ENCODE measurements at places on chromosomes 5 and 9. TPM values are rescaled to one million over a fixed set of nuclear protein-coding genes. Genes with fewer than 3 reads are reported as not detected.

DNA sequence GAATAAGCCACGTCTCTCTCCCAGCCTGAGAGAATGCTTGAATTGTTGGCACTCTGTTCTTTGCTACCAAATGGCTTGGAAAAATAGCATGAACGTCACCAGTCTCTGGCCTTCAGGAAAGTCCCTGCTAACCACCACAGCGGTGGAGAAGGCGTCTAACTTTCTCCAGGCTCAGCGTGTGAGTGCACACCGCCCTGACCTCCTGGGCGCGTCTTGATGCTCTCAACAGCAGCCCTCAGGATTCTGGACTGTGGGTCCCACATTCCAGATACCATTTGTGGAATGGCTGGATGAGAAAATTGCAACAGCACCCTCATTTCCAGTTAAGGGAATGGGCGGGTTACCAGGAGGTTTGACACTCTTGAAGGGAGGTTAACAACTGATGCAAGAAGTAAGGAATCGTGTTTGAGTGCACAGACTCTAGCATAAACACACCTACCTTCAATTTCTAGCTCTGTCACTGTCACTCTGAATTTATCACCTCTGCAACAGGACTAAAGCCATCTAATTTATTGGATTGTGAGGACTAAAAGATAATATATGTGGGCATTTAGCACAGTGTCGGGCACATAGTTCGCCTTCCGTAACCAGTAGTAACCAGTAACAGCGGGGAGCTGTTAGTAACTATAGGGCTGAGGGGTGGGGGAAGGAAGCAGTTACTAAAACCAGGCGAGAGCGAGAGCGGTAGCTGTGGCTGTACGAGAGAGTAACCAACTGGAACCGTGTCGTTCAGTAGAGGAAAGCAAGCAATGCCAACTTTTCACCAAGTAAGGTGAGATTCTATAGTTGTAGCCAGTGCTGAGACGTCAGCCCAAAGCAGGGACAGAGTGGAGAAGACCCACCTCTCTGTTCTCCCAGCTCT is 807 bp upstream of the PLGRKT start:
- DNase-seq, result no peak

GRCh38 chr5:126503602-126504104 is 80.4 kb downstream of the GRAMD2B start:
- DNase-seq, result no peak

GRCh38 chr9:129368444-129368978 is 190.4 kb upstream of the IER5L start:
- no peak for DNase-seq

DNA sequence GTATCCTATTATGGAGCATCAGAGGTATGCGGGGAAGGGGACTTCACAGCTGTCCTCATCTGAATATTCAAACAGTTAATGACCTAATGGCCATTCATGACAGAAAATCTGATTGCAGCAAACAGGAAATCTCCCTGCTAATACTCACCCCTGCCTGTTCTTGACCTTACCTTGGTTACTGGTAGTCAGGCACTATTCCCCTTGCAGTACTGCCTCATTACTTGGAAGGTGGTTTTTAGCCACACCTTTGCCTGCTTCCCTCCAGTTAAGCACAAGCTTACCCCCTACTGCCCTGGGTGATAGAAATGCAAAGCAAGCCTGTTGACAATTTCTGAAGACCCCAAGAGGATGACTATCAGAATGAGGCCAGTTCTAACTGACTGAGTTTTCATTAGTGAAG is 332.4 kb downstream of the NTRK2 start:
- no peak for DNase-seq

DNA sequence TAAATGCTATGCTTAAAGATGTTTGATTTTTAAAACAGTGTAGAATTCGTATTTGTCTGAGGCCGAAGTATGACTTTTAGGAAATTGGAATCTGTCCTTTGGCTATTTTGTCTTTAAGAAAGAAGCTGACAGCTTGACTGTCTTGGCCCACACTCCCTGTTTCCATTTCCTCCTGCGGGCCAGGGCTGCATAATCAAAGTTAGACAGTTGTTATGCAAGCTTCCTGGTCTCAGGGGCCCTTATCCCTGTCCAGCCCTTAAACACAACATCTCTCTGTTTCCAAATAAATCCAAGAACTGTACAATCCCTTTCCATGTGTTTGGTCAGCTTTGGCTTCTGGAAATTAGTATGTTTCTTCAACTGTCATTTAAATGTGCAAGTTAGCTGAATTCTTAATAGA is 54.6 kb upstream of the ECM2 start:
- no peak for DNase-seq

GRCh38 chr5:126851501-126852011 is 74.6 kb downstream of the LMNB1 start:
- DNase-seq, result no peak

DNA sequence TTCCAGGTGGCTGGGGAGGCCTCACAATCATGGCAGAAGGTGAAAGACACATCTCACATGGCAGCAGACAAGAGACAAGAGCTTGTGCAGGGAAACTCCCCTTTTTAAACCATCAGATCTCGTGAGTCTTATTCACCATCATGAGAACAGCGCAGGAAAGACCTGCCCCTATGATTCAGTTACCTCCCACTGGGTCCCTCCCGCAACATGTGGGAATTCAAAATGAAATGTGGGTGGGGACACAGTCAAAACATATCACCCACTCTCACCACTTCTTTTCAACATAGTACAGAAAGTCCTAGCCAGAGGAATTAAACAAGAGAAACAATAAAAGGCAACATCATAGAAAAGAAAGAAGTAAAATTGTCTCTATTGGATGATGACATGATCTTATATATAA is 223.4 kb upstream of the SLC24A2 start:
- no peak for DNase-seq

- no peak for DNase-seq
Measured at GRCh38 chr5:39432696-39433530, 8.1 kb upstream of the DAB2 start.

DNA sequence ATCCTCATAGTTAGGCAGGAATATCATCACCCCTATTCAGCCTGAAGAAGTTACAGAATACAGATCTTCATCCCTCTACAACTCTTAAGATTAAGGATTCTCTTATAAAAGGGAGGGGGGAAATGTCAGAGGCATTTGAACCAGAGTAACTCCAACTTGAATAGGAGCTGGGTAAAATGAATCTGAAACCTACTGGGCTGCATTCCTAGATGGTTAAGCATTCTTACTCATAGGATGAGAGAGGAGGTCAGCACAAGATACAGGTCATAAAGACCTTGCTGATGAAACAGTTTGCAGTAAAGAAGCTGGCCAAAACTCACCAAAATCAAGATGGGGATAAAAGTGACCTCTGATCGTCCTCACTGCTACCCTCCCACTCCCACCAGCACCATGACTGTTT is 14.4 kb downstream of the FREM1 start:
- no peak for DNase-seq

DNA sequence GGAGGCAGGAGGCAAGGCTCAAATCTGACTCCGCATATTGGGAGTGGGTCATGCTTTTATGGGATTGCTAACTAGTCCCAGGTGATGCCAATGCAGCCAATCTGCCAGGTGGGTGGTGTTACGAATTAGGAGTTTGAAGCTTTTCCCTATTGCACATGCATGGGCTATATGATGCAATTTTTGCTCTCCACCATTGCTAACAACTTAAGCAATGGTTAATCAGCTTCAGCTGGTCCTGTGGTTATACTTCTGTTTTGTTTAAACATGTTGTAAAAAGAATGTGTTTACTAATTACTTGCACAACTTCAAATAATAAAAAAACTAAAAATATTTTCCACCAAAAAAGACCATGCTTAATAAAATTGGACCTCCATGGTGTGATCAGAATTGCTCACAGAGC is 55.7 kb downstream of the SHC3 start:
- no peak for DNase-seq

- DNase-seq, result no peak
Measured at GRCh38 chr5:168746893-168747640, 167.9 kb upstream of the PANK3 start.

DNA sequence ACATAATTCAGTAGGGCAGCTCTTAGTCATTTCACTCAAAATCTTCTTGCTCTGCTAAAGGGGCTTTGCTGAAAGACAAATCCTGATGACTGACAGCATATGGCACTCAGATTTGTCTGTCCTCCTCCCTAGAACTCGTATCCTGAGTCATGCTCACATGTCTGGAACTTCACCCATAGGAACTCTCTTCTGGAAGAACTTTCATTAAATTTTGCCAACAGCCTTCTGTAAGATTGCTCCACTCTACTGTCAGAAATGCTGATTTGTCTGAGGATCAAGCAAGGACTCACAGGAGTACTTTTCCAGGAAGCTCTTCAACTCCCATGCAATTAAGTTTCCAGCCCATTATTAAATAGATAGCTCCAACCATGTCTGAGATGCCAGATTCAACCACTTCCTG is 59.8 kb upstream of the SNX2 start:
- DNase-seq, result no peak

Gene INSL6
- total RNA-seq, result not detected

Gene WDR31
- 4.5 TPM for total RNA-seq

Gene CARD6
- total RNA-seq, result 24.3 TPM

Gene NOXA1
- 6.9 TPM for total RNA-seq

Gene STOM
- 479 TPM for total RNA-seq

Gene PCDHGA4
- 3.1 TPM for total RNA-seq

Gene TUSC1
- 11.6 TPM for total RNA-seq

Gene GOLM1
- total RNA-seq, result 16.7 TPM

Gene CDX1
- total RNA-seq, result not detected
